K562 (cell line): ENCODE measurements at places on chromosomes 3 and 15. TPM values are rescaled to one million over a fixed set of nuclear protein-coding genes. Genes with fewer than 3 reads are reported as not detected.

UBA3 gene
- 31.2 and 33.8 TPM in 2 replicates for total RNA-seq

TPRG1 gene
- total RNA-seq = not detected in 2 replicates

BUB1B gene
- 72.8 and 75.6 TPM in 2 replicates for total RNA-seq

C3orf49 gene
- total RNA-seq = not detected in 2 replicates

GRCh38 chr3:46824211-46824970 is 38.9 kb downstream of the MYL3 start:
- no peaks in the 10 kb centered on the region for H3K4me1 ChIP-seq
- no peak for DNase-seq

DNA sequence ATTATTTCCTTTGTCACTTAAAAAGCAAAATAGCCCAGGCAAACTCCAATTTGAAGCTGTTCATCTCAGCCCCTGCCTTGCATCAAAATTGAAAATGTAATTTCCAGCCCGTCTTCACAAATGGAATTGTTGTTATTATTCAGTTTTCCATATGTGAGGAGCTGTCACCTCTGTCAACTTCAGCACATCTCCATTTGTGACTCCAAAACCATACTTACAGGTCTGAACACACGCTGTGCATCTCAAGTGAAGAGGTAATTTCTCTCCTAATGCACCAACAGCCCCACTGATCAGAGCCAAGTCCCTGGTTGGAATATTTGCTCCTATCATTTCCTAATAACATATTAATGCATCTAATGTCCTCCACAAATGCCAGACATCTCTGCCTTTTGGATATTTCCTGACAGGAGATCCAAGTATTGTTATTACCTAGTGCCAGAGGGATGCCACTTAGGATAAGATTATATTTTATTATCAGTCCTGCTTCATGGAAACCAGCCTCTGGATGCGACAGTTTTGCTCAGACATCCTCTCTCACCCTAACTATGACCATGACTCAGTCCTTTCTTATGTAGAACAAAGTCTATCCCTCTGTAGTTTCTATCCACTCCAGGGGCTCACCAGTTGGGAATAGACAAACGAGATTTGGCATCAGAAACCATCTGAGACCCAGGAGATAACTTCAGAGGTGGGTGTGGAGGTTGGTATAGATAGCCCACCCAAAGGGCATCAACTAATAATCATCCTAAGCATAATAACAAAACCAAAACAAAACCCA is 379.8 kb downstream of the VPS13C start:
- DNase-seq = no peak
- no peak overlapping the region for H3K27ac ChIP-seq
- H3K27me3 ChIP-seq = no peaks in the 10 kb centered on the region
- no peaks in the 10 kb centered on the region for H3K36me3 ChIP-seq
- no peak overlapping the region for H3K4me3 ChIP-seq

DNA sequence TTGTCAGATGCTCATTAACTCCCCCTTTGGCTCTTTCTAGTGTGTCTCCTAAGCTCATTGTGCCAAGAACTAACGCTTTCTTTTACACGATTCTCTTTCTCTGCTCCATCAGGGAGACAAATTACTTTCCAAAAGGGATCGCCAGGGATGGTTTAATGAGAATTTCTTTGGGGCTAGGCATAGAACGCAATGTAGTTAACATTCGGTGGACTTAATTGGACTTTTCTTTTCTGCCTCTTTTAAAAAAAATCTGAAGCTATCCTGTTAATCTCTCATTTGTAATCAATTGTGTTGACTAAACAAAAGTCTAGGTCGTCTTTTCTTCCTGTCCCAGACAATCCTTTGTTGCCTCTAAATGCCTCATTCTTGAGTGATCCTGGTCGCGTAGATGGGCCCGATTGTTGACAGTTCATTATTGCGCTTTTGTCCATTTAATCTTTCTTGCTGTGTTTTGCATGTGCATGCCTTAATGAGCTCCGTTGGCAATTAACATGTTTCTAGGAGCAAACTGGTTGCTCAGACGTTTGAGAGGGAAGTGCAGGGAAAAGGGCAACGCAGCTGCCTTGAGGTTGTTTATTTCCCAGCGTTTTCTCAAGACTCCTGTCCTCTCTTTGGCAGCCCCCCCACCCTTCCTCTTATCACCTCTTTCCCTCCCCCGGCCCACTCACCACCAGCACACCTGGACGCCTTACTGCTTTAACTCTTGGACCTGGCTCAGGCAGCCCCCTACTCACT is 7.8 kb downstream of the FEZF2 start:
- H3K4me1 ChIP-seq = no peaks in the 10 kb centered on the region
- H3K36me3 ChIP-seq = no peaks in the 10 kb centered on the region
- no peaks in the 10 kb centered on the region for H3K27me3 ChIP-seq
- H3K27ac ChIP-seq = no peak overlapping the region
- DNase-seq = no peak

DNA sequence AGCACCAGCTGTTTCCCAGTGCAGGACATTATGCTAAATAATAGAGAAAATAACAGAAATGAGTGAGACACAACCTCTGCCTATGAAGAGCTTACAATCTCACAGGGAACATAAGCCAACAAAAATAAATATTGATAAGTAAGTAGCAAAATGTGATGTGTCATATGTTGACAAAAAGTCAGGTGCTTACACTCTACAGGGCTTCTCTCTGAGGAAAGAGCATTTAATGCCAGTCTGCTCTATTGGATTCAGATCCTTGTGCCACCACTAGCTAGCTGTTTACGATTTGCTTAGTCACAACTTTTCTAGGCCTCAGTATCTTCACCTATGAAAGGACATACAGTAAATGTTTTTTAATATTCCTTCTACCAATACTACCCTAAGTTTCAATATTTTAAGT is 500.9 kb upstream of the NAALADL2 start:
- H3K4me3 ChIP-seq = no peak overlapping the region
- H3K4me1 ChIP-seq = no peaks in the 10 kb centered on the region
- no peaks in the 10 kb centered on the region for H3K36me3 ChIP-seq
- H3K27ac ChIP-seq = no peak overlapping the region
- no peak for DNase-seq
- H3K27me3 ChIP-seq = no peaks in the 10 kb centered on the region

- H3K4me3 ChIP-seq = no peak overlapping the region
- DNase-seq = no peak
These were observed 1367.0 kb downstream of the OTOL1 start for GRCh38 chr3:162863579-162863978.
